ENCODE measurements at places on chromosomes 2 and 18.

GRCh38 chr18:26543373-26543772 lies 5.0 kb downstream of the KCTD1 start:
- no peak for DNase-seq

DNA sequence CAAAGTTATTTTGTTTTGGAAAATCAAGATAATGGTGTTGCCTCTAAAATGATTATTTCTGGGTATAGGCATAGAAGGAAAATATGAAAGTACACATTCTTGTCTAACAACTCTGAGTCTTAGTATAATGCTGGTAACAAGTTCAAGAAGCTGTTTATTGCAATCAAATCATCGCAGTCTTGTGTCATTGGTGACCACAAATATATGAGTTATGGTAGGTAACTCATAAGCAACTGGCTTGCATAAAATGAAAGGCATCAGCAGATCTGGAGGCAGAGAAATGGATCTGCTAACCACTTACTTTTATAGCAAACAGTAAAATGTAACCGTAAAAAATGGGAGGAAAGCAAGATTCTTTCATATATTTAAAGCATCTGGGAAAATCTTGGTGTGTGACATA lies 156.2 kb upstream of the TCF4 start:
- no peak for DNase-seq

- no peak for DNase-seq
These were observed 2.5 kb downstream of the PAX3 start for GRCh38 chr2:222296311-222296741.

GRCh38 chr18:29465526-29465925 lies 1288.6 kb upstream of the CDH2 start:
- no peak for DNase-seq
